ENCODE measurements at places on chromosomes 4 and X.

GRCh38 chrX:134603806-134604700, 54.2 kb downstream of the PLAC1 start:
- no peak for DNase-seq

GRCh38 chrX:40148385-40149285, 50.9 kb upstream of the BCOR start:
- no peak for DNase-seq

- no peak for DNase-seq
Measured at GRCh38 chr4:153623491-153623890, 60.6 kb upstream of the TLR2 start.

DNA sequence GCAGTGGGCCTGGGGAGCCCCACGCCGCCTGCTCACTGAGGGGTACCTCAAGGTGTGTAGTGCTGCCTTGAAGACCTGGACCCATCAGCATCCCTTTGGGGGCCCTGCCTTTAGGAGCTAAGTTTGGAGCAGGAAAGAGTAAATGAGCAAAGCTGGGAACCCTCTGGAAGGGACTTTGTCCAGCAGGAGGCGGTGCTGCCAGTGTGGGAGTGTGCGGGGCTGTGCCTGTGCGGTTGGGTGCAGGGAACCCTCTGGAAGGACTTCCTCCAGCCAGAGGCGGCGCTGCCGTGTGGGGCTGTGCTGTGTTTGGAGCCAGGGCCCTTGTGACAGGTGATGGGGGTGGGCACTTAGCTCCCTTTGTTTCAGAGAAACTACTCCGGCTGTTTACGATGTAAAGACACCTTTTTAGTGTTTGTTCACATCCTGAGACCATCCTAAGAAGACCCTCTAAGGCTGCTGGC, 25.8 kb downstream of the RGS12 start:
- peak; percentile 60 for DNase-seq

- no peak for DNase-seq
Measured at GRCh38 chrX:12379671-12380070, 241.4 kb downstream of the FRMPD4 start.

- DNase-seq = no peak
Measured at GRCh38 chr4:2093265-2093664, 34.1 kb downstream of the NAT8L start.

- no peak for DNase-seq
Measured at GRCh38 chrX:111100191-111100590, 4.2 kb downstream of the PAK3 start.

- DNase-seq = no peak
Measured at GRCh38 chr4:38717604-38718003, 53.6 kb downstream of the KLF3 start.

DNA sequence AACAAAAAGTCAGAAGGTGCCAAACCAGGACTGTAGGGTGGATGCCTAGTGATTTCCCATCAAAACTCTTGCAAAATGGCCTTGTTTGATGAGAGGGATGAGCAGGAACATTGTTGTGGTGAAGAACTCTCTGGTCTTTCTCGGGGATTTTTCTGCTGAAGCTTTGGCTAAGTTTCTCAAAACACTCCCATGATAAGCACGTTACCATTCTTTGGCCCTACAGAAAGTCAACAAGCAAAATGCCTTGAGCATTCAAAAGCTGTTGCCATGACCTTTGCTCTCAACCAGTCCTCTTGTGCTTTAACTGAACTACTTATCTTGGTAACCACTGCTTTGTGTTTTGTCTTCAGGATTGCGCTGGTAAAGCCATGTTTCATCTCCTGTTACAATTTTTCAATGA, 3.0 kb upstream of the SEC31A start:
- DNase-seq = no peak

Data from iPS DF 6.9 (cell line).